ENCODE measurements at places on chromosomes 1 and 21.

GRCh38 chr1:94209982-94210381 is 27.4 kb downstream of the ARHGAP29 start:
- H3K27ac ChIP-seq = no peak overlapping the region
- no peaks in the 10 kb centered on the region for H3K36me3 ChIP-seq
- no peak for DNase-seq
- H3K27me3 ChIP-seq = no peaks in the 10 kb centered on the region
- H3K4me1 ChIP-seq = no peaks in the 10 kb centered on the region

- H3K27me3 ChIP-seq = no peaks in the 10 kb centered on the region
- H3K4me3 ChIP-seq = no peak overlapping the region
- no peak overlapping the region for H3K27ac ChIP-seq
- no peak for DNase-seq
- peaks cover 44% of the 10 kb centered on the region for H3K36me3 ChIP-seq
- peaks cover 4% of the 10 kb centered on the region for H3K4me1 ChIP-seq
Measured at GRCh38 chr1:32825181-32825580, 7.7 kb downstream of the S100PBP start.

DNA sequence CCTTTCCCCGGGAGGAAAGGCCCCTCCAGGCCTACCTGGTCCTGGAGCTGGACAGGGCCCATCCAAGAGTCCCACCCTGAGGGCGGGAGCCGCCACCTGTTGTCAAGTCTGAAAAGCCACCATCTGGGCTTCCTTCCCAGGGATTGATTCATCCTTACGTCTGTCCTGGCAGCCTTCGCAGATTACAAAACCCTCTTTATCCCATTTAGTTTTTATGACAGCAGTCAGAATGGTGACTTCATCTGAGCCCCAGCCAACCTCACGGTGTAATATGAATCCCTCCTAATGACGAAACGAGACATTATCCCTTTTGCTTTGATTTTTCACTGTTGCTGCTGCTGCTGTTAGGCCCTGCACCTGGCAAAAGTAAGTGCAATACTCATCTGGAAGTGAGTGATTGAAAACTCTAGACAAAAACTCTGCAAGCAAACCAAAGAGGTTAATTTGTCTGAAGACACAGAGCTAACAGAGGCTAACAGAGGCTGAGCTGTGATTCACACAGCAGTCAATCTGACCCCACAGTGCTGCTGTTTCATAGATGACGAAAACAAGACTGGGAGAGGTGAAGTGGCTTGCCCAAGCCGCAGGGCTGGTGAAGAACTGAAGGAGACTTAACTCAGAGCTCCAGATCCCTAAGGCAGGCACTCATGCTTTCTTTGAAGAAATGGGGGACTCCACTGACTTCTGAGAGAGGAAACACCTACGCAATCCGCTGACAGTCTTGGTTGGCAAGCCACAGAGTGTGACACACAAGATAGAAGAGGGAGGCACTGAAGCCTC is 30.0 kb upstream of the S100A7 start:
- no peak overlapping the region for H3K27ac ChIP-seq
- DNase-seq = no peak
- H3K27me3 ChIP-seq = peaks cover 8% of the 10 kb centered on the region
- H3K4me1 ChIP-seq = no peaks in the 10 kb centered on the region

- DNase-seq = no peak
- H3K4me1 ChIP-seq = no peaks in the 10 kb centered on the region
- H3K36me3 ChIP-seq = no peaks in the 10 kb centered on the region
- H3K4me3 ChIP-seq = no peak overlapping the region
- H3K27me3 ChIP-seq = no peaks in the 10 kb centered on the region
- no peak overlapping the region for H3K27ac ChIP-seq
Measured at GRCh38 chr1:31748365-31748764, 15.8 kb downstream of the ADGRB2 start.

DNA sequence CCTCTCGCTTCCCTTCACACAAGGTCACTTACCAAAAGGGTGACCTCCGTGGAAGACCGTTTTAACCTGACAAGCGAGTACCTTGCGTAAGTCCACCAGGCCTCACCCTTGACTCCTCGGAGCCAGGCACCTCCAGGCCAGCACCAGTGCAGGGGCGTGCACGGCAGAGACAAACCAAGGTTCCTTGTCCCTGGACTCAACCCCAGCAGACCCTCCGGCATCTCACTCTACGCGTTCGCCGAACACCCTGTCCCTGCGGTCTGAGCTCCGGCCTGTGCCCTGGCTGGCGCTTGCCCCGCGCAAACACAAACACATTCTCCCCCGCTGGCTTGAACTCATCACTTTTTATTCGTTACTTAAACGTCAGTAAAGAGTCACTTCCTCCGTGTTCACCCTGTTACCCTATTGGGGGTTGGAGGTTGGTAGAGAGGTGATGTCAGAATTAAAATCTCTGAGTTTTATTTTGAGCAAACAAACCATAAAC is 4.5 kb downstream of the TBX15 start:
- DNase-seq = no peak

- DNase-seq = no peak
- H3K4me1 ChIP-seq = no peaks in the 10 kb centered on the region
- no peaks in the 10 kb centered on the region for H3K36me3 ChIP-seq
Measured at GRCh38 chr1:15214527-15214926, 32.5 kb upstream of the FHAD1 start.

DNA sequence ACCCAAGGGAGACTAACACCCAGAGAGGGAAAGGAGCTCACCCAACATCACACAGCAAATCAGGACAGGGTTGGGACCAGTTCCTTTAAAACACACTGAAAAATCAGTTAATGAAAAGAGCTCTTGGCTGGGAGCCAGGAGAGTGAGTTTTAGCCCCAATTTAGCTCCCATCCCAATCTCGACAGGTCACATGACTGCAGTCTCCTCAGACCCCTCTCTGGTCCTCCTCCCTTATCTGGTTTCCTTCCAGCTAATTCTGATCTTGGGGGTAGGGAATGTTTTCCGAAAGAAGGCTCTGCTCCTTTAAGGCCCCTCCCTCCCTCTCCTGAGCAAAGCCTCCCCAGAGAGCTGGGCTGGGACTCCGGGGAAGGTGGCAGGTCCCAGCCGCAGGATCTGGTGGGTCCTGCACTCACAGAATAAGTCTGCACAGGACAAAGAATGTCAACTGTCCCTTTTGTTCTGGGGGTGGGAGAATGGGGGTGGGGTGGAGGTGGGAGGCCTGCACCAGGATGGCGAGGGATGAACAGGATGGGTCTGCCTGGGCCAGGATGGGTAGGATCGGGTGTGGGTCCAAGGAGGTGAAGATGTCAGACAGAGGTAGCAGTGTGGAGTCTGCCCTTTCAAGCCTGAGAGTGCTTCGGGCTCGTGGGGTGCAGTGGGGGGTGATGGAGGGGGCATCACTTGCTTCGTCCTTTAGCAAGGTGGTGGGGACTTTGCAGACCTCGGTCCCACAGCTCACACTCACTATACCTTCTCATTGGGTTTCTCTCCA is 57.3 kb upstream of the SSBP3 start:
- H3K27ac ChIP-seq = no peak overlapping the region
- no peak for DNase-seq
- no peaks in the 10 kb centered on the region for H3K36me3 ChIP-seq
- peaks cover 32% of the 10 kb centered on the region for H3K4me1 ChIP-seq
- no peaks in the 10 kb centered on the region for H3K27me3 ChIP-seq
- H3K4me3 ChIP-seq = no peak overlapping the region

DNA sequence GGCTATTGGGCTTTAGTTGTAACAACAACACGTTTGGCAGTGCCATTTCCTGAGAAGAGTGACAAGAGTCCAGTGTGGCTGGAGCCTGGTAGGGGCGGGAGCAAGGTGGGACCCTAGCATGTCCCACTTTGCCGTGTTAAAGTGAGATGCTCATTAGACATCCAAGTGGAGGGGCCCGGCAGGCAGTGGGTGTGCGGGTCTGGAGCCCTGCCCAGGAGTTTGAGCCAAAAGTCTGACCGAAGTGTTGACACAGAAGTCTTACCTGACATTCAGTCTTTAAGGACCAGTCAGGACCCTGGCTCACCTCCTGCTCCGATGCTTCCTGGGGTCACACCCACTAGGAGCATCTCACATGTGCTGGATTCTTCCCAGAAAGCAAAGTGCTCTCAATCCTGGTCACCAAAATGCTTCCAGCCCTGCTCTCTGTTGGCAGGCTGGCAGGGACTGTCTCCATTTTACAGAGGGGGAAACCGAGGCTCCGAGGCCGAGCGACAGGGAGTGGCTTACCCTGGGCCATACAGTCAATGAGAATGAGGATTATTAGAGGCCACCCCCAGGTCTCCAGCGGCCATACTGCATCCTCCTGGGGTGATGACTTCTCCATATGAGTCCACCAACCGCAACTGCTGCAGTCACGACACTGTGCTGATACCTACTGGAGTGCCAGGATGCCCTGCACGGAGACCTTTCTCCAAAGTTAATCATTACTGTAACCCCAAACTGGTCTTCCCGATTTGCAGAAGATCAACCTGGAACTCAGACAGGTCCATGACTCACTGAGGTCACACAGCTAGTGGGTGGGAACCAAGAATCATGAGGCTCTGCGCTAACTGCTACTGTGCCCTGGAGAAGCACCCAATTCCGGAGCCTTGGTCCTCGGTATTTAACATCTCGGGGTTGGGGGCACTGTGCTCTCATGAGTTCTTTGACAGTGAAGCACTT is 112.7 kb downstream of the PRDM2 start:
- no peaks in the 10 kb centered on the region for H3K27me3 ChIP-seq
- peaks cover 7% of the 10 kb centered on the region for H3K36me3 ChIP-seq
- no peak overlapping the region for H3K4me3 ChIP-seq
- no peak for DNase-seq

- DNase-seq = no peak
- H3K4me3 ChIP-seq = no peak overlapping the region
- no peaks in the 10 kb centered on the region for H3K27me3 ChIP-seq
Measured at GRCh38 chr21:44814498-44815023, 3.3 kb downstream of the SUMO3 start.

DNA sequence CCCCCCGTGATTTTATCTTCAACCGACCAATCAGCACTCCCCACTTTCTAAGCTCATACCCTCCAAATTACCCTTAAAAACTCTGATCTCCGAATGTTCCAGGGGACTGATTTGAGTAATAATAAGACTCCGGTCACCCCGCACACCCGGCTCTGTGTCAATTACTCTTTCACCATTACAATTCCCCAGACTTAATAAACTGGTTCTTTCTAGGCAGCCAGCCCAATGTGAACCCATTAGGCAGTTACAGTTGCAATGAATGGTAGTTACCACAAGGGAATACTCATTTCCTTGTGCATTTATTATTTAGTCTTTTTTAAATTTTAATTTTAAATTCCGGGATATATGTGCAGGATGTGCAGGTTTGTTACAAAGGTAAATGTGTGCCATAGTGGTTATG is 177.9 kb downstream of the HFM1 start:
- no peaks in the 10 kb centered on the region for H3K27me3 ChIP-seq
- H3K36me3 ChIP-seq = no peaks in the 10 kb centered on the region
- no peak for DNase-seq

DNA sequence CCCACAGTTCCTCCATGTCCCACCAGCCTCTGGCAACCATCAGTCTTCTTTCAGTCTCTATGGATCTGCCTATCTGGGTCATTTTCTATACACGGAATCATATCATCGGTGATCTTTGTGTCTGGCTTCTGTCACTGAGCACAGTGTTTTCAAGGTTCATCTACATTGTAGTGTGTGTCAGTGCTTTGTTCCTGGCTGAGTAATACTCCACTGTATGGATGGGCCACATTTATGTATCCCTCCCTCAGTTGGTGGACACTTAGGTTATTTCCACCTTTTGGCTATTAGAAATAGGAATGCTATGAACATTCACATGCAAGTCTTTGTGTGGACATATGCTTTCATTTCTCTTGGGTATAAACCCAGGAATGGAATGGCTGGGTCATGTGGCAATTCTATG is 46.6 kb downstream of the RIPK4 start:
- DNase-seq = no peak
- no peaks in the 10 kb centered on the region for H3K4me1 ChIP-seq
- H3K36me3 ChIP-seq = no peaks in the 10 kb centered on the region
- no peak overlapping the region for H3K4me3 ChIP-seq

GRCh38 chr21:44892536-44893277 is 19.2 kb upstream of the PTTG1IP start:
- peak; percentile 79 for DNase-seq
- H3K27ac ChIP-seq = peak overlapping the region; percentile 29
- H3K36me3 ChIP-seq = peaks cover 48% of the 10 kb centered on the region
- H3K27me3 ChIP-seq = no peaks in the 10 kb centered on the region
- no peak overlapping the region for H3K4me3 ChIP-seq

- DNase-seq = no peak
- no peak overlapping the region for H3K27ac ChIP-seq
- no peaks in the 10 kb centered on the region for H3K36me3 ChIP-seq
- H3K4me1 ChIP-seq = no peaks in the 10 kb centered on the region
- H3K4me3 ChIP-seq = no peak overlapping the region
Measured at GRCh38 chr1:4000811-4001251, 100.8 kb upstream of the C1orf174 start.

DNA sequence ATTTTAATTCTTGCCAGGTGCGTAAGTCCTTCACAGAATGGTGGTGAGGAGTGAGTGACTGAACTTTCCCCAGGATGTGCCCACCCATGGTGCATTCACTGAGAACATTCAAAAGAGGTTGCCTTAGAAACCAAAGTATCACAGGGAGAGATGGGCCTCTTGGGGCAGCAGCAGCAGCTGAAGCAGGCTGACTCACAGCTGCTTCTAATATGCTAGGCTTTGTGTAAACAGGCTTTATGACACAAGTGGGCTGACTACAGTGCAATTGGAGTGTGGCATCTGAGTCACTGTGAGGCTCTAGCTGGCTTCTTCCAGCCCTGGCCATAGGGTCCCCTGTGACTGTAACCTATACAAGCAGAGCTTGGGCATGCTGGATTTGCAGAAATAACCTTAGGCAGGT is 12.6 kb downstream of the PIGP start:
- H3K27ac ChIP-seq = no peak overlapping the region

- DNase-seq = no peak
- H3K27me3 ChIP-seq = peaks cover 10% of the 10 kb centered on the region
- H3K36me3 ChIP-seq = no peaks in the 10 kb centered on the region
- H3K4me3 ChIP-seq = no peak overlapping the region
- H3K27ac ChIP-seq = no peak overlapping the region
Measured at GRCh38 chr1:147919896-147920295, 8.3 kb upstream of the GPR89B start.

DNA sequence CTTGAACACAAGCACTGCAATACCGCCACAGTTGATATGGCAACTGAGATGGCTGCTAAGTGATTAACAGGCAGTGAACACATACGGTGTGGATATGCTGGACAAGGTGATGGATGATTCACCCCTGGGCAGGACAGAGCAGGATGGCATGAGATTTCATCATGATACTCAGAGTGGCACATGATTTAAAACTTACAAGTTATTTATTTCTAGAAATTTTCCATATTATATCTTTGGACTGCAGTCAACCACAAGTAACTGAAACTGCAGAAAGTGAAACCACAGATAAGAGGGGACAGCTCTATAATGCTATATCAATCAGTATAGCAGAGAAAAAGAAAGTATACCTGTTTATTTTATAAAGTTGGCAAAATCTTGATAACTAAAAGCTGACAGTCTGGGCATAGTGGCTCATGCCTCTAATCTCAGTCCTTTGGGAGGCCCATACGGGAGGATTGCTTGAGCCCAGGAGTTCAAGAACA is 47.9 kb downstream of the PHACTR4 start:
- peak overlapping the region; percentile 55 for H3K4me3 ChIP-seq
- peaks cover 7% of the 10 kb centered on the region for H3K4me1 ChIP-seq
- H3K36me3 ChIP-seq = no peaks in the 10 kb centered on the region
- no peaks in the 10 kb centered on the region for H3K27me3 ChIP-seq

All from CD4-positive, CD25-positive, alpha-beta regulatory T cell (primary cell).